ENCODE measurements at places on chromosomes 5 and 9. TPM values are rescaled to one million over a fixed set of nuclear protein-coding genes. Genes with fewer than 3 reads are reported as not detected.

Gene ADAMTS19
- polyA plus RNA-seq = 2.5 TPM

Gene FYB1
- polyA plus RNA-seq = 6.2 TPM

Gene PCDHA9
- polyA plus RNA-seq = not detected

Gene GDNF
- polyA plus RNA-seq = 2.3 TPM

Gene CARD9
- 3.8 TPM for polyA plus RNA-seq
